ENCODE measurements at places on chromosomes 12 and 14.

DNA sequence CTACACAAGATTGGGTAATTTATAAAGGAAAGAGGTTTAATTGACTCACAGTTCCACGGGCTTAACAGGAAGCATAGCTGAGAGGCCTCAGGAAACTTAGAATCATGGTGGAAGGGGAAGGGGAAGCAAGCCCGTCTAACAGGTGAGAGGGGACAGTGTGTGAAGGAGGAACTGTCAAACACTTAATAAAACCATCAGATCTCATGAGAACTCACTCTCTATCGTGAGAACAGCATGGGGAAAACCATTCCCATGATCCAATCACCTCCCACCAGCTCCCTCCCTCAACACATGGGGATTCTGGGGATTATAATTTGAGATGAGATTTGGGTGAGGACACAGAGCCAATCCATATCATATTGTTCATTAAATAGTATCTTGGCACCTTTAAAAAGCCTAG lies 56.1 kb downstream of the EPS8 start:
- DNase-seq: no peak

GRCh38 chr12:76445462-76445861 lies 97.2 kb upstream of the BBS10 start:
- no peak for DNase-seq

DNA sequence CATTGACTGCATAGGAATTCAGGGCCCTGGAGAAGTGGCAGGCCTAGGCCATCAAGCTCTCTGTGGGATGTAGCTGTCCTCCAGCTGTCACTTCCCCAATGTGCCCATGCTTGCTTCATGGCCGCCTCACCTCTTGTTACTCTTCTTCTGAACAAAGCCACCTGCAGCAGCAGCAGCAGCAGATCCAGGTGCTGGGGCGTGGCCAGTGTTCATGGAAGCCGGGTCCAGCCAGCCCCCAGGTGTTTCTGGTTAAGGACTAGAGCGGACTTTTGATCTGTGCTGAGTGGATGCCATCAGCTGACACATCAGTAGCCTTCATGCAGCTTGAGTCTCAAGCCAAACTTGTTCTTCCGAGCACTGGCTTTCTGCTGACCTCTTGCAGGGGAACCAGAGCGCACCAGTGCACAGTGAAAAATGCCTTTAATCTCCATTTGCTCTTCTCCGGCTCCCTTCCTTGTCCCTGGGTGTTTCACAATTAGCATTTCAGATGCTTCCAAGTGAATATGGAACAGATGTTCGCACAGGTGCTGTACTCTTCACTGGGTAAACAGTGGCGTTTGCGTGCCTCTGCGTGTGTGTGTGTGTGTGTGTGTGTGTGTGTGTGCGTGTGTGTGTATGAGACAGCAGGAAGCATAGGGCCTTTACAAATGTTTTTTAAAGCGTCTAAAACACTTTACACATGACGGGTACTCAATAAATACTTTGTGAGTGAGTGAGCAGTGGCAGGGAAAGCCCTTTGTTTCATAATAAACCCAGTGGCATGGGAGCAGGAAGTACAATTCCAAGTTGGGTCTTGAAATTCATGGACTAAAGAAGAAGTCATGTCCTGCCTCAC lies 20.1 kb downstream of the TPCN1 start:
- DNase-seq: no peak

DNA sequence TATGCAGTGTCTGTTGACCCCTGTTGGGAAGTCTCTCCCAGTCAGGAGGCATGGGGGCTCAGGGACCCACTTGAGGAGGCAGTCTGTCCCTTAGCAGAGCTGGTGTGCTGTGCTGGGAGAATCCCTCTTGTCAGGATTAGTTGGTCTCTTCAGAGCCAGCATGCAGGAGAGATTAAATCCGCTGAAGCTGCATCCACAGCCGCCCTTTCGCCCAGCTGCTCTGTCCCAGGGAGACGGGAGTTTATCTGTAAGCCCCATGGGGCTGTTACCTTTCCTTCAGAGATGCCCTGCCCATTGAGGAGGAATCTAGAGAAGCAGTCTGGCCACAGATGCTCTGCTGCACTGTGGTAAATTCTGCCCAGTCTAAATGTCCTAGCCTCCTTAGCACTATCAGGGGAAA lies 13.1 kb upstream of the KLRC1 start:
- DNase-seq: no peak

All from activated effector memory CD4-positive, alpha-beta T cell treated with Interleukin-2 at 50 U/mL for 16 hours (primary cell).